ENCODE measurements at places on chromosomes 7 and 10. TPM values are rescaled to one million over a fixed set of nuclear protein-coding genes. Genes with fewer than 3 reads are reported as not detected.

GNAT3 gene
- total RNA-seq, result not detected

PTPRN2 gene
- 0.27 TPM for total RNA-seq

SLC26A3 gene
- total RNA-seq, result not detected

ADAM12 gene
- under 0.01 TPM for total RNA-seq

TMEM236 gene
- under 0.01 TPM for total RNA-seq

KCNMA1 gene
- total RNA-seq, result 0.27 TPM
